ENCODE measurements at places on chromosomes 5 and 9.

GRCh38 chr5:67268231-67269021 is 71.8 kb upstream of the CD180 start:
- DNase-seq: no peak

- DNase-seq: no peak
These were observed 22.3 kb downstream of the MINAR2 start for GRCh38 chr5:129770024-129770820.

DNA sequence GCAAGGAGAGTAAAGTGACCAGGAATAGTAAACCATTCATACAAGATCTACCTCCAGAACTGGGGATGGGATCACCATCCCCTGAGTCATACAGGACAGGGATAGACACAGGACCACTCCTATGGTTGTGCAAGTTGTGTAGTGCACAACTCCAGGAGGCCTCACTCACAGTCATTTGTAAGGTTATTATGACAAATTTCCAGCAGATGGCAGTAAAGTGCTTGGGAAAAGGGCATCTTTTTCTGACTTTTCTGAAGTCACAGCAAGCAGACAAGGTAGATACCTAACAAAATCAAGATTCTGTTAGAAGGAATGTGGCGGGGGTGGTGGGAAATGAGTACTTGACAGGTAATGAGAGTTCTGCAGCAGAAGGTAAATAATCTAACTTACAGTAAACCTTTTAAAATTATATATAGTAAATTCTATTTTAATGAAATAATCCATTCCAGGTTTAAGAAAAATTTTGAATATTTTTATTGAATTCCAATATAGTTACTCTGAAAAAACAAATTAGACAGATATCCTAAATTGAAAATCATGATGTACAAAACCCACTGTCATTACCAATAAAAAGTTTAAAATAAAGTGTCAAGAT is 16.7 kb upstream of the KIF27 start:
- no peak for DNase-seq

- DNase-seq: no peak
These were observed 69.2 kb upstream of the NEK6 start for GRCh38 chr9:124188331-124189110.

DNA sequence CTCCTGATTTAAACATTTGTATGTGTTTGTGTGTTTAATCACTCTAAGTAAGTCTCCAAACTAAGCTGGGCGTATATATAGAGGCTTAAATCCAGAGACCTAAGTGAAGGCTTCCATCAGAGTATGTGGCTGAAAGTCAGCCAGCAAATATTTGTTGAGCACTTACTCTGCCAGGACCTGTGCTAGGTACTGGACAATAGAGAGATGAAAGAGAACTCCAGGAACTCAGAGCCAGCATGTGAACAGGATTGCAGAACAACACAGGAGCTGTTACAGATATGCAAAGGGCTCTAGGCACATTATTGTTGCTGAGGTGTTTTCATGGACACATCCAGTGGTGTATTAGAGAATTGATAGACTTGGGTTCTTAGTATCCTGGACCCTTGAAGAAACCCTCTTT is 4.7 kb upstream of the BNIP1 start:
- no peak for DNase-seq

- DNase-seq: no peak
These were observed 45.0 kb upstream of the NR3C1 start for GRCh38 chr5:143448518-143448917.

DNA sequence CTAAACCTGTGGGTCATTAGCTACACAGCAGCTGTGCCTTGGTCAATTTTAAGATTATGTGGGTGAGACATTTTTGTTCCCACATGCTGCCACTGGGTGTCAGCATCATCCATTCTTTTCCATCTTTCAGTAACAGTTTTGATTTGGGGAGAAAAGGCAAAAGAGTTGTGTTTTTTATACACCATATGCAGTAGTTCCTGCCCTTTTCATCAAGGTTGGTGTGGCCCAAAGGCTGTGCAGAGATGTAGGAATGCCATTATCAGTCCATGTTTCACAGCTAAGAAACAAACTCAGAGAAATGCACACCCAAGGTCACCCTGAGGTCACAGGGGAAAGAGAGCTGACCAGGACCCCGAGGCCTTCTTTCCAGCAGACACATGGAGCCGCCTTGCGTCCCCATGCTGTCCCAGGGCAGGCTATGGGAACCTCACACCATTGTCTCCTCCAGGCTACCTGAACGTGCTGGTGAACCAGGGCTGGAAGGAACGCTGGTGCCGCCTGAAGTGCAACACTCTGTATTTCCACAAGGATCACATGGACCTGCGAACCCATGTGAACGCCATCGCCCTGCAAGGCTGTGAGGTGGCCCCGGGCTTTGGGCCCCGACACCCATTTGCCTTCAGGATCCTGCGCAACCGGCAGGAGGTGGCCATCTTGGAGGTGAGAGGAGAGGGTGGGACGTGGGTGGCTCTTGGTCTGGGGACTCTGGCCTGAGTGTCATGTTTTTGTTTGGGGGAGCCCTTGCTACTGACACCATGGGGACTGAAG is 27.8 kb upstream of the GRPEL2 start:
- DNase-seq: no peak

DNA sequence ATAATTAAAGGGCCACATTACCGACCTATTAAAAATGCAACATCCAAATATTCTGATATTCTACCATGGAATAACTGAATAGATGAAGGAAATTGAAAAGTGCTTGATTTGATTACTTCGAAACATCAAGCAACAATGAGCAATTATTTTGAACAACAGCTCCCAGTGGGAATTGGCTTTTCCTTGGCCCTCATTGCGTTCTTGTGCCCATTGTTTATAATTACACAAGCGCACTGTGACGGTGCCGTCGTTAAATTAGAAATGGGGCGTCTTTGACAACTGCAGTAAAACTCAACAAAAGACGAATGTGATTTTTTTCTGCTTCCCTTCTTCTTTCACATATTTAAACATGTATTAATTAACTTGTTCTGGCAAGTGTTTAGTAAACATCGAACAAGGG is 61.6 kb downstream of the CDH6 start:
- DNase-seq: no peak

DNA sequence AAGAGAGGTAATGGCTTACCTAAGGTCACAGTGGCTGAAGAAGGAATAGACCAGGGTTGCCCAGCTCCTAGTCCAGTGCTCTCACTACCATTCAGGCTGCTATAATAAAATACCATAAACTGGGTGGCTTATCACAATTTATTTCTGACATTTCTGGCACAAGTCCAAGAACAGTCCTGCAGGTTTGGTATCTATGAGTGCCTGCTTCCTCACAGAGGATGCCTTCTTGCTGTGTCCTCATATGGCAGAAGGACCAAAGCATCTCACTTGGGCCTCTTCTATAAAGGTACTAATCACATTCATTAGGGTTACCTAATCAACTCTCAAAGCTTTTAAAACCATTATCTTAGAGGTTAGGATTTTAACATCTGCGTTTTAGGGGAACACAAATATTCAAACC is 17.2 kb downstream of the STARD4 start:
- no peak for DNase-seq

GRCh38 chr5:34865091-34865490 is 26.1 kb downstream of the TTC23L start:
- DNase-seq: no peak

GRCh38 chr9:73081979-73082657 is 69.5 kb upstream of the ANXA1 start:
- DNase-seq: no peak

DNA sequence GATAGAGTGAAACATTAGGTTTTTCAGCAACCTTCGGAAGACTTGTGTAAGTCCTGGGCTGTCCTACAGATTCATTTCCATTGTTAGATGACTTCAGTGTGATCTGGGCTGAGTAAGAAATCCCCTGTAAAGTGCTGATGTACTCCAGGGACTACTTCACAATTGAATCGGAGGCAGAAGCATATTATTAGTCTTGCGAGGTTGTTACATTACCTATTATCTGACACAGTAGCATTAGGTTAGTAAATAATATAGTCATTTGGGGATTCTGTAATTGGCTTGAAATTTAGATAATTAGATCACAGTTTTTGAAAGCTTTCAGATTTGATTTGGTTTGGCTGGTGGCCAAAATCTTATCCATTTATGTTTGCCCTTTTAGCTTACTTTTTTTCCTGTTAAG is 62.4 kb downstream of the DMRT1 start:
- no peak for DNase-seq
